Umbilical cord (tissue), 2 donors: ENCODE measurements at places on chromosomes 2 and 18. TPM values are rescaled to one million over a fixed set of nuclear protein-coding genes. Genes with fewer than 3 reads are reported as not detected.

The SERPINB13 gene
- 8.7 TPM for total RNA-seq

The REV1 gene
- total RNA-seq: 25.5 TPM

- no peak for DNase-seq
These were observed 73.9 kb upstream of the PID1 start for GRCh38 chr2:229344955-229345354.

DNA sequence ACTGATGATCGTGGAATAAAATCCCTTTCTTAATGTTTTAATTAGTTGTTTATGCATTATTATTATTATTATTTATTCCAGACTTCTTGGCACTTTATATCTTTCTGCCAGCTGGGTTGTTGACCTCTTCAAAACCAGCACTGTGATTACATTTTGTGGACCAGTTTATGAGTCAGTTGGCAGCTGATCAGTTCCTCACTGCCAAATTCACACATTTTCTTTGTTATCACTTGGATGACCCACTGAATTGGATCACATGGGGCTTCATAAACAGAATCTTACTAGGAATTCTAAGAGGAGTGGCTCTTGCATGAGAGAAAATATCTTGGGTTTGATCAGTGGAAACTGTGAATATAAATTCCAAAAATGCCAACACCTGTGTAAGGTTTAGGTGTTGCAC is 321.8 kb upstream of the SPRED2 start:
- DNase-seq: no peak

DNA sequence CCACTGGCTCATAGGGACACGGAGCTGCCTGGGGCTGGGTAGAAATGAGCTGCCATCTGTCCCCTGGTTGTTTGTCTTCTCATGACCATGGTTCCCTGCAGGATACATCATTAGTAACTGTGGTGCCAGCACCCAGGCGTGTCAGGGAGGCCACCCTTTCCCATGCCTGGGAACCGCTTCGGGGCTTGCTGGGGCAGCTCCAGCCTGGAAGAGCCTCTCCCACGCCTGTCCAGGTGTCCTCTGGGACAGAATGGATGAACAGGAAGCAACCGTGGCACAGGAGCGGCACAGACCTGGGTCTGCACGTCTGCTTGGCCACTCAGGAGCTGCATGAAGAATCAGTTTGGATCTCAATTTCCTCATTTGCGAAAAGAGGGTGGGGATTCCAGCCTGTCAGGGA is 34.8 kb downstream of the SDC1 start:
- DNase-seq: no peak

DNA sequence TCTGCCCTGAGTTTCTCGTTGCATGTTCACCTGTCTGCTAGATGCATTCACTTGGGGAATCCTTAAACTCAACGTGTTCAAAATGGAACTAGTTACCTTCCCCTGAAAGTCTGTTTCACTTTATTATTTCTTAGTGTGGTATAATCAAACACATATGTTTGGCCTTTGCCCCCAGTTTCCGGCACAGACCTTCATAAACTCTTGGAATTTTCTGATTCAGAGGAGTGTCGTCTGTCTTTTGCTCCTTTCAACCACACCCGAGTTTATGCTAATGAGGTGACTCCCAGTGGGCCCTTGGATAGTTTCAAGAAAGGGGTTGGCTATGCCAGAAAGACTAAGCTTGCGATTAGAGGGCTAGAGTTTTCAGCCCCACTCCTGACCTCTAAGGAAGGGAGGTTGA is 198.9 kb downstream of the CDCA7 start:
- DNase-seq: no peak

DNA sequence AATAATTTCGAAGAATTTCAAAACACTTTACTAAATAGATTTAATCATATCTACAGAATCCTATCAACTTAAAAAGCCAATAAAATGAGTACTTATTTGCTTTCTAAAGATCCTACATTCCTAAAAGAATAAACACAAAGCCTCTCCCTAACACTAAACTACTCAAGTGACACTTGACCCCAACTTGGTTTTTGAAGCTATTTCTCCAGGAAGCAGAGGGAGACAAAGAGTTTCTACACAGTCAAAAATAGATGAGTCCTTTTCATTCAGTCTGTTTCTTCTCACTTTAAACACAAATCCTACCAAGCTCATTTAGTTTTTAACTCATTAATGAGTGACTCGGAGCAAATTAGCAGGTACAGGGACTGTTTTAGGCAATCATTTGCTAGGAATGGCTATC is 2.1 kb downstream of the ATL2 start:
- no peak for DNase-seq

DNA sequence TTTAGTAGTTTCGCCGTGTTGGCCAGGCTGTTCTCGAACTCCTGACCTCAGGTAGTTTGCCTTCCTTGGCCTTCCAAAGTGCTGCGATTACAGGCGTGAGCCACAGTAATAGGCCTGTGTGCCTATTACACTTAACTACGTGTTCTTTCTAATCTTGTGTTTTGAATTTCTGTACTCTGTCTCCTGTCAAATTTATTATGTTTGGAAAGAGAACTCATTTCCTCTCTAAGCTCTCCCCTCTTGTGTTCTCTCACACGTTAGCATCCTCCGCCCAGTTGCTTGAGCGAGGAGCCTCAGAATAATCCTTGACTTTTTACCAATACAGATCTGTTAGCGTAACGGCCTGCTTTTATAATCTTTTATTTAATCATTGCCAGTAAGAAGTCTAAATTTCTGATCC is 3.7 kb downstream of the ATG16L1 start:
- DNase-seq: no peak
